ENCODE measurements at places on chromosomes 16 and 17.

GRCh38 chr16:50627419-50627818 lies 53.7 kb downstream of the SNX20 start:
- peak; percentile 12 for DNase-seq

GRCh38 chr17:78759203-78759968 lies 22.7 kb downstream of the CYTH1 start:
- no peak for DNase-seq

DNA sequence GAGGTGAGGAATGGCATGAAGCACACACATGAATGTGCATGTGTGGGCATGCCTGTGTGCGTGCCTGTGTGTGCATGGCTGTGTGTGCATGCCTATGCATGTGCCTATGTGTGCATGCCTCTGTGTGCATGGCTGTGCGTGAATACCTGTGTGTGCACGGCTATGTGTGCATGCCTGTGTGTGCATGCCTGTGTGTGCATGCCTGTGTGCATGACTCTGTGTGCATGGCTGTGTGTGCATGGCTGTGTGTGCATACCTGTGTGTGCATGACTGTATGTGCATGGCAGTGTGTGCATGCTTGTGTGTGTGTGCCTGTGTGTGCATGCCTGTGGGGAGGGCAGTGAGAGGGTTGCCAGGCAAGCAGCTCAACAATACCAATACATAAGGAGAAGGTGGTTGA lies 276.5 kb upstream of the ERCC4 start:
- no peak for DNase-seq

GRCh38 chr17:48555258-48556228 lies 10.6 kb upstream of the HOXB2 start:
- DNase-seq, result no peak

DNA sequence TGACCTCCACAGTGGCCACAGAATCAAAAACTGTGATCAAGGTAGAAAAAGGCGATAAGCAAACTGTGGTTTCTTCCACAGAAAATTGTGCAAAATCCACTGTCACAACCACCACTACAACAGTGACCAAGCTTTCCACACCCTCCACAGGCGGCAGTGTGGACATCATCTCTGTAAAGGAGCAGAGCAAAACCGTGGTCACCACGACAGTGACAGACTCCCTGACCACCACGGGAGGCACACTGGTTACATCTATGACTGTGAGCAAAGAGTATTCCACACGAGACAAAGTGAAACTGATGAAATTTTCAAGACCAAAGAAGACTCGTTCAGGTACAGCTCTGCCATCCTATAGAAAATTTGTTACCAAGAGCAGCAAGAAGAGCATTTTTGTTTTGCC lies 83.6 kb downstream of the C17orf58 start:
- no peak for DNase-seq

DNA sequence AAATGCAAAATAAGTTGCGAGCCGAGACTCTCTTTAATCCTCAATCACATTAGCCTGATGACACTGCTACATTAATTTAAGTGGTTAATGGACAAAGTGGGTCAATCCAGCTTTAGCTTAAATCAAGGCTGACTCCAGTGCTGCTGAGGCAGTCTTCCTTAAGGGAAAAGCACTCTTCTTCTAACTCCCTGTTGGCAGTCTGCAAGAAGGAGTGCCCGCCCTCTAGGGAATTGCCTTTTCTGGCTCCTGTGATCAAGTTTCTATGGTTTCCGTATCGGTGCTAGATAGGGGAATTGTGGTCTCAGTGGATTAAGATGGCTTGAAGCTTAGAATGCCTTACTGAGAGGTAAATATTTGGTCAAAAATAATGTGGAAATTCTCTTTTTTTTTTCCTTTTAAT lies 41.0 kb downstream of the HS3ST3B1 start:
- DNase-seq, result no peak

GRCh38 chr16:67654403-67654911 lies 5.6 kb downstream of the ACD start:
- no peak for DNase-seq

DNA sequence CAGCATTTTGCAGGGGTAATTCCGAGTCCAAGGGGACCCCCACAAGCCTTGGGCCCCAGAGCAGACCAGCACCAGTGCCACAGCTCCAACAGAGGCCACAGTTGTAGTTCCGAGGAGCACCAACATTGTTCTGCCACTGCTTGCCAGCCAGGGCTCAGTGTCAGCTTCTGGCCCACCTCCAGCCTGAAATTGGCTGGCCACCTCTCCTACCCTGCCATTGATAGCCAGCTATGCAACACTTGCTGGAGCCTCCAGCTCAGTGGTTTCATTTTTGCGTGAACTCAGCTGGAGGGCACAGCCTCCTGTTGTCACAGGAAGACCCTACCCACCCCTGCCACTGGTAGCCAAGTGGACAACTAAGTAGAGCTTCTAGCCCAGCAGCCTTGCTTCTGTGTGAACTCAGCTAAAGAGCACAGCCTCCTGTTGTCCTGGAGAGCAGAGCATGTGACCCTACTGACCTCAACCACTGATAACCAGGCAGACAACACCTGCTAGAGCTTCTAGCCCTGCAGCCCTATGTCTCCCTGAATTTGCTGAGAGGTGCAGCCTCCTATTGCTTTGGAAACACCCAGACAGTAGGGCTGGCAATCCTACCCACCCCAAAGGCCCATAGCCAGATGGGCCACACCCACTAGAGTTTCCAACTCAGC lies 24.9 kb downstream of the HYDIN start:
- no peak for DNase-seq

- DNase-seq, result peak; percentile 23
Observed at GRCh38 chr16:2147981-2148671, at the start of gene RAB26. TSS of gene RAB26 (plus strand) at chr16:2148625. CDS start at chr16:2148784, 159 bp downstream.

DNA sequence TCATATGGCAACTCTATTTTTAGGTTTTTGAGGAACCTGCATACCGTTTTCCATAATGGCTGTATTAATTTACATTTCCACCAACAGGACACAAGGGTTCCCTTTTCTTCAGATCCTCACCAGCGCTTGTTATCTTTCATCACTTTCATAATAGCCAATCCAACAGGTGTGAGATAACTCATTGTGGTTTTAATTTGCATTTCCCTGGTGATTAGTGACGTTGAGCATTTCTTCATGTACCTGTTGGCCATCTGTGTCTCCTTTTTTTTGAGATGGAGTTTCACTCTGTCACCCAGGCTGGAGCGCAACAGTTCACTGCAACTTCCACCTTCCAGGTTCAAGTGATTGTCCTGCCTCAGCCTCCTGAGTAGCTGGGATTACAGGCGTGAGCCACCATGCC lies 36.2 kb upstream of the ABCC3 start:
- DNase-seq, result no peak

DNA sequence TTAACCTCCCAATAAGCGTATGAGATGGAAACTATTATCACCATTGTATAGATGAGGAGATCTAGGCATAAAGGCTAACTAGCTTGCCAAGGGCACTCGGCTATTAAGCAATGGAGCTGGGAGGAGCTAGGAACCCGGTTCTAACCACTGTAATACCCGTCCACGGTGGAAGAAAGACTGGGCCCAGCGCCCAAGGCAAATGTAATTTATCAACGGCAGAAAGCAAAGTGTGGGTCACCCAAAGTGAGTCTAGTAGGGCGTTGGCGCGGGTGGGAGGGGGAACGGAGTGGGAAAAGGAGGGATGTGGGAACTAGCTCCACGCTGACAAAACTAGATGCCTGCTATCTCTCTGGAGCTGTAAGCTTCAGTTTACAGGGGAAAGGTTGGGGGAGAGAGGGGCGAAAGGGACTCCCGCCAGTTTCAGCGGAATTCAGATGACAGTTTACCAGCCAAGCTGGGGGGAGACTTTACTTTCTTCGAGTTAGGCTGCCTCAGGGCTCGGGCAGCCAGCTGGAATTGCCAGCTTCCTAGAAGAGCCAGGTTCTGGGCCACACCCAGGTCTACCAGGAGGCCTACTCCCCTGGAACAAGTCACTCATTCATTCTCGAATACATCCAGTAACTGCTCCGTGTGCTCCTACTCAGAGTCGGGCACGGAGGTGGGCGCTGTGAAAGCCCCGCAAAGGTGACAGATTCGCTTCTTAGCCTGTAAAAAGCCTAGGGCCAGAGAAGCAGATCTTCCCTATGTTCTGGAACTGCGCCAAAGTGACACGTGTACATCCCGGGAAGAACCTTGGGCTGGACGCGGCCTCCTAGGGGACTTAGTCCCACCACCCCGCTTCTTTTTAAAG lies 837 bp downstream of the LRRC59 start:
- no peak for DNase-seq

DNA sequence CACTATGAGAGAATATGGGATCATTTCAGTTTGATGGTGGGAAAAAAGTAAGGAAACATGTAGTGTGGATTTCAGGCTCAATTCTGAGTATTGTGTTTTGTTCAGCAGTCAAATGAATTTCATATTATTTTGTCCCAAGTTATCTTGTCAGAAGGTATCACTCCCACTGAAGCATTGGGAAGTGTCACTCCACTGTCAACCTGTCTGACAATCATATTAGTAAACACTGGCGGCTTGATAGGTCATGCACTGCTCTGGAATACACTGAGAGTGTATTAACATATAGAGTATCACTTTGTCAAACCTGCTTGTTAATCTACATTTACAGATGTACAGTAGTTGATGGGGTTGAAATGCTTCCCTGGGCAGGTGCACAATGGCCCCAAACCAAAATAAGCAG lies 203.6 kb downstream of the HS3ST3A1 start:
- no peak for DNase-seq

GRCh38 chr17:55420067-55420775 lies 1.4 kb downstream of the MMD start:
- no peak for DNase-seq

DNA sequence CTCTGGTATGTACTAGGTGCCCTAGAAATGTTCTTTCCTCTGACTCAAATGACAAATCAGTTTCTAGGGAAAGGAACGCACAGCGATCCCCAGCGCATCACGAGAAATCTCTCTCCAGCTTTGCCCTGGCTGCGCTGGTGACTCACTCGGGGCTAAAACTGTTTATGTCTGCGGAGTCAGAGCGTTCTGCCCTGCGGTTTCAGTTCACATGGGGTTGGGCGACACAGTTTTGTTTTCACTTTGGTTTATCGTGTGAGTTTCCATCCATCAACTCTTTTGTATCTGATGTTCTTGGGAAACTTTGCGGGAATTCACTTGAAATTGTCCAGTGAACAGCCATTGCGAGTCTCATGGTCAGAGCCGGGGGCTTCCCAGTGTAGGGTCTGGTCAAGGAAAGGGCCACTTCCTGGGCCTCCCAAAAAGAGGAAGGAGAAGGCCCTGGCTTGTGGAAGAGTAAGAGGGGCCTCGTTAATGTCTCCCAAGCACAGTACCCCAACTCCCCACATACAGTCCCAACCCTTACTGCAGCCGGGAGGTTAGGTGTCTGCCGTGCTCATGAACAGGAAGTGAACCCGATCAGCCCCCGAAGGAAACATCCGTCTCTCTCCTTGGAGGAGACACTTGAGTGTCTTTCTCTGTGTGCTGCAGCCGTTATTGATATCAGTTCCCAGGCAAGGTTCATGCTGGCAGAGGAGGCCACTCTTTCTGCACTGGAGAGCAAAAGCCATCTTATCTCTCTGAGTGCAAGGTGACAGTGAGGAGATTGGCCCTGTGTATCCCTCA lies 643.2 kb downstream of the WWOX start:
- DNase-seq, result peak; percentile 50

DNA sequence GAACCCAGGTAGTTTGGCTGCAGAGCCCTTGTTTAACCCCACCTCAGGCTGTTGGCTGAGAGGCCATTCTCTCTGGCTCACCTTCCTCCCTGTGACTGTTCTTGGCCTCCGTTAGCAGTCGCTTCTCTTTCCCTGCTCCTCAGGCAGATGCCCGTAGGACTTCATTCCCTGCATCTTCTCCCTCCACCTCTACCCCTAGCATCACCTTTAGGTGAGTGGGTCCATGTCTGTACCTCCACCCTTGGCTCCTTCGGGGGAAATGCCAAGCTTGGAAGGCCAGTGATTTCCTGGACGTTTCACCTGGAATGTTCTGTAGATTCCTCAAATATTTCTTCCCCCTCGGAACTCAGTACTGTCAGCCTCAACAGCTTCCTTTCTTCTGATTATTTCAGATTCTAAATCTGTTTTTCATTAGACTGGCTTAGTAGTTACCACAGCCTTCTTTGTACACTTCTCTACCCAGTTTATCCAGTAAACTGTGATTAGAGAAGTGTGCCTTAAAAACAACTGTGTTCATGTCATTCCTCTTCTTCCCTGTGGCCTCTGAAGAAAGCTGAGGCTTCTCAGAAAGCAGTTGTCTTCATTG lies 227.9 kb downstream of the MSI2 start:
- no peak for DNase-seq

DNA sequence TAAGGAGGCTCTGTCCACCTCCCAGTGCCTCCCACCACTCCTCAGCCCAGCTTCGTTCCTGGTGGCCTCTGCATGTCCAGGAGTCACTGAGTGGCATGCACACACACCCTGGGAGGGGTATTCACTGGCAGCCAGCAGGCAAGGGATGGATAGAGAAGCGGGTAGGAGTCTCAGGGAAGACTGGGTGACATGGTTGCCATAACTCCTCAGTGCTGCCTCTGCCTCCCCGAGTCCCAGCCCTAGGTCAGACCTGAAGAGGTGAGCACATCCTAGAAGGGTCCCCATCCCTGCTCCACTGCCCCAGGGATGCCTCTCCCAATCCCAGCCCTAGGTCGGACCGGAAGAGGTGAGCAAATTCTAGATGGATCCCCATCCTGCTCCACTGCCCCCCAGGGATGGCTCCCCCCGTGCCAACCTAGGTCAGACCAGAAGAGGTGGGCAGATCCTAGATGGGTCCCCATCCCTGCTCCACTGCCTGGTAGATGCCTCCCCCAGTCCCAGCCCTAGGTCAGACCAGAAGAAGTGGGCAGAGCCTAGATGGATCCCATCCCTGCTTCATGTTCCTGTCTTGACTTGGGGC lies 197.0 kb downstream of the IRF8 start:
- DNase-seq, result no peak

GRCh38 chr17:8470447-8471047 lies 34.9 kb downstream of the NDEL1 start:
- DNase-seq, result no peak

- no peak for DNase-seq
Observed at GRCh38 chr16:78727536-78727935, 628.1 kb downstream of the WWOX start.

GRCh38 chr17:1412185-1413110 lies 12.4 kb upstream of the YWHAE start:
- DNase-seq, result no peak

- no peak for DNase-seq
Observed at GRCh38 chr17:48393283-48393682, 36.7 kb downstream of the SKAP1 start.

GRCh38 chr16:58503863-58504688 lies 4.1 kb downstream of the NDRG4 start:
- DNase-seq, result no peak
